CD4-positive, alpha-beta T cell treated with Interleukin-4 for 4 hours (primary cell): ENCODE measurements at places on chromosomes 5 and 9.
A peak's percentile ranks its signal among the peaks of the same experiment; 100 is the strongest.

GRCh38 chr5:111545031-111545430, 32.7 kb upstream of the STARD4 start:
- DNase-seq, result no peak

DNA sequence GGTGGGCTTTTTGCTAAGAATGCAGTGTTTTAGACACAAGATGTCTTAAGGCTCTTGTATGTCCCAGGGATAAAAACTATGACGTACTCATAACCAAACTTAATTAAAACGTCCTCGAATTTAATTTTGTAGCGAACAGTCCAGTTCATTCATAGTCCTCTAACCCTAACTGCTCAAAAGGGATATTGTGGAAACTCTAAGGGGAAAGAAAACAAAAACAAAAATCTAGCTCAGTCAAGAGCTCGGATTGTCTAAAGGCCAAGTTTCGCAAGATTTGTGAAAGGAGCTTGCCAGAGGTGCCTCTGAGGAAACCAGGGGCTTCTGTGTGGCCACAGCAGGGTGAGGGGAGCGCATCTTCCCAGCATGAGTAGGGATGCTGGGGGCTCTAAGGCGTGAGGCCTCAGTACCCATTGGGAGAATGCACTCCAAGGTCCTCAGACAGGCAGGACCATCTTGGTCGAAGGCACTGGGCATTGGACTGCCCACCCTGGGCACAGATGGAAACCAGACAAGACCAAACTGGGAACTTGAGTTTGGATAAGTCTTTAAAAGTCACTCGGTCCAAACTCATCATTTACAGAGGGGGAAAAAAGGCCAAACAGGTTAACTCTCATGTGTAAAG, 71.8 kb downstream of the PRRT1B start:
- DNase-seq, result no peak

GRCh38 chr5:18888821-18889220, 1099.2 kb downstream of the CDH18 start:
- DNase-seq, result no peak

DNA sequence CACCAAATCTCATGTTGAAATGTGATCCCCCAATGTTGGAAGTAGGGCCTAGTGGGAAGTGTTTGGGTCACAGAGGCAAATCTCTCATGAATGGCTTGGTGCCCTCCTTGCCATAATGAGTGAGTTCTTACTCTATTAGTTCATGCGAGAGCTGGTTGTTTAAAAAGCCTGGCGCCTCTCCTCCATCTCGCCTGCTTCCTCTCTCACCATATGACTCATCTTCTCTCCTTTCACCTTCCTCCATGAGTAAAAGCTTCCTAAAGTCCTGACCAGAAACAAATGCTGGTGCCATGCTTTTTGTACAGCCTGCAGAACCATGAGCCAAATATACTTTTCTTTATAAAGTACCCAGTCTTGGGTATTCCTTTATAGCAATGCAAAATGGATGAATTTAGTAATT, 20.9 kb upstream of the ARHGAP26 start:
- DNase-seq, result peak; percentile 20

- no peak for DNase-seq
These were observed 270.7 kb upstream of the WWC1 start for GRCh38 chr5:168020542-168021294.

GRCh38 chr5:151571270-151572173, 19.6 kb downstream of the FAT2 start:
- no peak for DNase-seq

DNA sequence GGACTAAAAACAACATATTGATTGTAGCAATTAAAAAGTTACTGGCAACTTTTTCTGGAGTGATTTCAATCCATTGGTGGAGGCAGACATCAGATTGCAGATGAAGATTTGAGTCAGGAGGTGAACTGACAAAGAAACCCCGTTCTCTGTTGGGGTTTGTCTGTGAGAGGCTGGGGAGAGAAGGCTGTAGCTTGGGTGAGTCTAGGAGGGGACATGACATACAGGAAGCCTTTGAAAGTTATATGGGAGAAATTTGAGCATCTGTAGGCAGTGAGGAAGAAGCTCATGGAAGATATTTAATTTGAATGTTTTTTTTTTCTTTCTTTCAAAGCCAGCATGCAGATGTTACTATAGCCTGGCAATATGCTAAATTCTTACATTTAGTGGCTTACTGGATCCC, 26.0 kb downstream of the KDM4C start:
- DNase-seq, result no peak

DNA sequence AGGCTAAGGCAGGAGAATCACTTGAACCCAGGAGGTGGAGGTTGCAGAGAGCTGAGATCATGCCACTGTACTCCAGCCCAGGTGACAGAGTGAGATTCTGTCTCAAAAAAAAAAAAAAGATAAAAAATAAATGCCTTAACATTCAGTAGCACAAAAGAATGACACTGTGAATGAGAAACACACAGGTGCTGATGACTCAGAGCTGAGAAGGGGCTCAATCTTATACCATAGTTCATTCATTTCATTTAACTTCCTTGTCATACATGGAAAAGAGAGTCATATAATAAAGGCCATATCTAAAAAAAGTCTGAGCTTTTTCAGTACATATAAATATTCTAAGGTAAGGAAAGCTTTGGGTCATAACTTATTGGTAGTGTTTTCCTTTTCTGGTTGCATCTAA, 40.6 kb downstream of the WWC1 start:
- DNase-seq, result no peak
